ENCODE measurements at places on chromosomes 5 and 9. TPM values are rescaled to one million over a fixed set of nuclear protein-coding genes. Genes with fewer than 3 reads are reported as not detected.

- DNase-seq: no peak
Measured at GRCh38 chr5:151288180-151288579, 15.4 kb downstream of the SLC36A3 start.

- no peak for DNase-seq
Measured at GRCh38 chr9:96423322-96423984, 5.3 kb upstream of the ZNF367 start.

DNA sequence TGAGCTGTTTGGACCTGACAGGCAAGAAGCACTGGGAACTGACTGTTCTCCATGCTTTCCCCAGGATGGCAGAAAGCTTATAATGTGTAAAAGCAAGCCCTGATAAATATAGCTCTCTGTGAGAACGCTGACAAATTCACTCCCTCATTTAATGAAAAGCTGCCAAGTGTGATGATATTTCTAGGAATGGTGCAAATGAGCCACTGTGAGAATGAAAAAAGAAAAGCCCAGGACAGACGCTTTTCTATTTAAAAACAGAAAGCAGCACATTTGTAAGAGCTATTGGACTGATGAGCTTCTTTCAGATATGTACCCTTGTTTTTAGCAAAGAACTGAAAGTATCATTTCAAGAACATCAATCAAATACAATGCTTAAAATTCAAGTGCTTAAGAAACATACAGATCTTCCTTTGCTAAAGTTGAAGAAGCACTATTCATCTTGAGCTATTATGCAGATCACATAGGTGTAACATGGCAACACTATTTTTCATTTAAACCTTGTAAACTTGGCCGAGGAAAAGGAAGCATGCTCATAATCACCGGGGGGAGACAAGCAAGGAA, 842.6 kb upstream of the ACO1 start:
- DNase-seq: no peak

DNA sequence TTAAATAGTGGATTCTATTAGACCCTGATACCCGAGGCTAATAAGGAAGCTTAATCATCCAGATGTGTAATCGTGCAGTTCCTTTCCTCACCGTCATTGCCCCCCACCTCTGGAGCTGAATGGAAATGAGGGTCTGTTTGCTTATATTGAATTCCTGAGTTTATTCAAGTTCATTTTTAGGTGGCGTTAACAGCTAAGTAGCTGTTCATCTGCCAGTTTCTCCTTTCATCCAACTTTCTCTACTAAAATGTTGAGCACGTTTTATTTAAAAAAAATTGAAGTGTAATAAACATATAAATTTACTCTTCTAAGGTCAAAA, 291.0 kb downstream of the DOCK8 start:
- no peak for DNase-seq

DNA sequence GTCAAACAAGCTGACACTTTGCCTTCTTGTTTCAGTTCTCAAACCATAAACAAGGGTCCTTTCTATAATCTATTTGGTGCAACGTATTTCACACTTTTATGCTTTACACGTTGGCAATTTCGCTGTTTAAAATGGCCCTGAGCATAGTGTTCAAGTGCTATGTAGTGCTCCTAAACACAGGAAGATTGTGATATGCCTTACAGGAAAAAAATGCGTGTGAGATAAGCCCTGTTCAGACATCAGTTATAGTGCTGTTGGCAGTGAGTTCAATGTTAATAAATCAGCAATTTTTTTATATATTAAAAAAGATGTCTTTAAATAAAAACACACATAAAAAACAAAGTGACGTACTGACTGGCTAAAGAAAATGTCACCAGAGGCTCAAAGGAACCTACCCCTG, 23.9 kb downstream of the CLINT1 start:
- no peak for DNase-seq

GRCh38 chr9:93464876-93465275, 11.5 kb upstream of the FAM120AOS start:
- no peak for DNase-seq

- no peak for DNase-seq
Measured at GRCh38 chr5:132915681-132916080, 42.2 kb downstream of the LEAP2 start.

DNA sequence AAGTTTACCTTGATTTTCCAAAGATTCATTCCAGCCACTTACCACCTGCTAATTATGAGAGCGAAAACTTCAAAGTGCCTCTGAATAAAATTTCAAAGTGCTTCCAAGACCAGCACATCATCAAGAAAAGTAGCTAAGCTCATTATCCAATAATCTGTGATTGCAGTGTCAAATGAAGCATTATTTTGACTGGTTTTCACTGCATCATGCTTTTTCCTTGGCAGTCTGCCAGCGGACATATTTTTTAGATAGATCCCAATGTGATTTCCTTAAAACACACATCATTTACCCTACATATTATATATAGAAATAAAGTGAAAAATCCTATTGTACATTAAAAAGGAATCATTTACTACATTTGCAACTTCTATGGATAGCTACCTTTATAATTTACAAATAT, 508.6 kb upstream of the FAM174A start:
- DNase-seq: no peak

DNA sequence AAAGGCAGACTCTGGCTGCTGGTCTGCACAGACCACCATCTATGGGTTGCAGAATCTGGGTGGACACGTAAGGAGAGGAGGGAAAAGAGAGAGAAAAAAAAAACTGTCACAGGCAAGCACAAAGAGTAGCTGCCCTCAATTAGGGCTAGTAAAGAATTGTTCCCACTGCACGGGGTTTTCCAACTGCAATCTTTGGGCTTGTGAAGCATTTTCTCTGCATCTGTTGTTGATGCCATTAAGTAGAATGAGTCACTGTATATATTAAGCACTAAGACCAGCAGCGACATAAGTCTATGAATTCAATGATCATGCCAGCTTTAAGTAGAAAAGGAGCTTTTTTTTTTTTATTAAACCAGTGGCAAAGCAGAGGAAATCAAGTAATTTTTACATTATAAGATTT, 40.2 kb downstream of the MED10 start:
- no peak for DNase-seq

GRCh38 chr5:43997647-43998272, 391.5 kb downstream of the FGF10 start:
- DNase-seq: no peak

DNA sequence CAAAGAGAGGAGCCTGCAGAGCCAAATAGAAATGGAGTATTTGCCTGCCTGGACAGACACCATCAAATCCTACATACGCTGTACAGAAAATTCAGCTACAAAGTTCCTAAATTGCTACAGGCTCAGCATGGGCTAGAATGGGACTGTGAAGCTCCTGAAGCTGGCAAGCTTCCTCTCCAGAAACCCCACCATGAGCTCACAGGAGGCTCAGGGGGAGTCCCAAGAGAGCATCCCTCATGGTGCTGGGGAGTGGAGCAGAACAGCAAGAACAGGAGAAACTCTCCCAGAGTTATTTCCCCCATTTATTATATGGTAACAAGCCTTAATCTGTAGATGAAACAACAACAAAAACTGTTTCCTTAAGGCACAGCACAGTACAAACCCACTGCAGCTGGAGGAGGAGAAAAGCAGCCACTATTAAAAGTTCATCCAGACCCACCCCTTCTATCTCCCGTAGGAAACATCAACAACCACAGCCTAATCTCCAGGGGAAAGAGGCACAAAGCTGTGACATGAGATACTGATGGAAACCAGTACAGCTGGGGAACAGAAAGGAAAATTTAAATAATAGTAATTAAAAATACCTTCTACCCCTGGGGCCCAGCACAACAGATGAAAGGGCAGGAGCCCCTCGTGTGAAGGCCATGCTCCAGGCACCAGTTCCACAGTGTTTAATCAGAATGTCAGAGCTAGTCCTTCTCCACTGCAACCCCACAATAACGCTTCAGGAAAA, 548.5 kb downstream of the MTRR start:
- DNase-seq: no peak

GRCh38 chr9:113616621-113617496, 153.3 kb downstream of the RGS3 start:
- no peak for DNase-seq

- no peak for DNase-seq
Measured at GRCh38 chr9:18969128-18969527, 63.9 kb downstream of the SAXO1 start.

DNA sequence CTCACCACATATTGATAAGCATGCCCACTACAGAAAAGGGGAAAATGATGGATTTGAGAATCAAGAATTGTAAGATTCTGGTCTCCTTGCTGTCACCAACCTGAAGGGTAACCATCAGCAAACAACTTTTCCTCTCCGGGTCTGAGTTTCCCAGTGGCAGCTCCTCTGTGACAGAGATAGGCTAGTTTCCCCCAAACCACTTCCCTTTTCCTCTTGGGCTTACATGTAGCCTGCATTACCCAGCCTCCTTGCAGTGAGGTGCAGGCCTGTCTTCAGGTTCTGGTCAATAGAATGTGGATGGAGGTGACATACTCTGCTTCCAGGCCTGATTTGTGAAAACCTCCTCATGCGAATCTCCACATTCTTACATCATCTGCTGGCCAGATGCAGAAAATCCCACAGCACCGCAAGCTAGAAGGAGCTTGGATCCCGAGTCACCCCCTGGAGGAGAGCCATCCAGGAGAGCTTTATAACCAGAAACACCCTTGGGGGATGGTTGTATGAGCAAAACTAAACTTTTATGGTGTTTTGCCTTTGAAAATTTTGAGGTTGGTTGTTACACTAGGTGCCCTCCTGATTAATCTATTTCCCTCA, 206.1 kb downstream of the RGS3 start:
- DNase-seq: no peak

- DNase-seq: no peak
Measured at GRCh38 chr5:41788941-41789368, 81.3 kb downstream of the OXCT1 start.

GRCh38 chr9:33649463-33649862, 125.4 kb downstream of the ANKRD18B start:
- DNase-seq: no peak

PDLIM7 gene
- total RNA-seq: 35.0 TPM

STKLD1 gene
- total RNA-seq: 1.0 TPM

EQTN gene
- not detected for total RNA-seq

C5orf47 gene
- total RNA-seq: 0.22 TPM

NRARP gene
- 4.5 TPM for total RNA-seq

ARHGEF39 gene
- 0.34 TPM for total RNA-seq

CTSL gene
- 142 TPM for total RNA-seq

TEK gene
- 17.8 TPM for total RNA-seq
